NCI-H69 (cell line): ENCODE measurements at places on chromosomes 11 and 22.
A peak's percentile ranks its signal among the peaks of the same experiment; 100 is the strongest.

GRCh38 chr11:24705474-24705873 lies 208.6 kb downstream of the LUZP2 start:
- peak; percentile 39 for DNase-seq

DNA sequence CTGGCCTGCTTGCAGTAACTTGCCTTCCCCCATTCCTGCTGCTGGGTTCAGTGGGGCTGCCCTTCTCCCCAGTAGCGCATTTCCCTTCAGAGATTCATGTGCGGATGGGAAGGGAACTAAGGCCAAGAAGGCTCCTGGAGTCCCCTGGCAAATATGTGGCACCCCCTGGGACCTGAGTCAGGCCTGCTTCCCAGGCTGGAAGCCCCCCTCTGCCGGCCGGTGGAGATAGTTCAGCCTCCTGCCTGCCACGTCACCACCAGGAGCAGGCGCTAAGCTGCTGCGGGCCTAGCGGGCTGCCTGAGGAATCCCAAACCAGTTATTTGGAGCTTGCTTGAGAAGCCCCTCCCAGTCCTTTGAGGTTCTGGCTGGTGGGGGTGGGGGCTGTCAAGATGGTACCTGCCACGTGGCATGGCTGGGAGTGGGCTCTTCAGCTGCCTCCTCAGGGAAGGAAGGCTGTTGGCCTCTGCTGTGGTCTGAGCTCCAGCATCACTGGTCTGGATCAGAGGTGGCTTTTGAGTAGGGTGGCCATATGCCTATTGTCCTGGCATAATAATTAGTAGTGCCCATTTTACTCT lies 2.0 kb downstream of the SERPINH1 start:
- no peak for DNase-seq

- no peak for DNase-seq
Observed at GRCh38 chr11:28072321-28072720, 35.6 kb downstream of the KIF18A start.

GRCh38 chr11:119886667-119887230 lies 157.7 kb upstream of the NECTIN1 start:
- no peak for DNase-seq

DNA sequence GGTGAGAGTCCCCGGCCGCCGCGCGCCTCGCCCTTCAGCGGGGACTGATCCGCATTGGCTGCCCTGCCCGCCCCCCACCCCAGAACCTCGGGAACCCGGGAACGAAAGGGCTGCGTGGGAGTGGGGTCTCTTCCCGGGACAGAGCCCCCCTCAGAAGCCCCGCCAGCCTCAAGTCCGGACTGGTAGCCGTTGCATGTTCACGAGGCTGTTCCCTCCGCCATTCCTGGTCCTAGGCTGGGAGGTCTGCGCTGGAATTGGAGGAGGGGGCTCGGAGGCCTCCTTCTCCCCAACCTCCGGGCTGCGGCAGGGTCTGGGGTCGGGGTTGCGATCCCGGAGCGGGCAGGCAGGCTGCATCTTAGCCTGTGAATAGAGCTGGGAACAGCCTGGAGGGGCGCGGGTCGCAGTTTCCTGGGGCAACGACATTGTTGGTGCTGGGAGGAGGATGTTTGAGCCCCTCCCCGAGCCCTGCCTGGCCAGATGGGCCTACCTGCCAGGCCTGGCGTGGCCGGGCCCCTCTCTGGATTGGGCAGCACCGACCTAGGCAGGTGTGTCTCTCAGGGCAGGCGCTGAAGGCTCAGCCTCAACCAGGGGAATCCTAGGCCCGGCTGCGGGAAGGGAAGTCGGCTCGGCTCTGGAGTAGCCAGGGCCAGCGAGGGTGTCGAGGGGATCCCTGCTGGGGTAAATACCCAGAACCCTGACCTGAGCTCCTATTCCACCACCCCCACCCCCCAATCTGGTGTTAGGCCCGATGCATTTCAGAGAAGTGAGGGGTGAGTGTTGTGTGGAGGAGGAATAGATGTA lies 670 bp downstream of the MAPK8IP1 start:
- DNase-seq = peak; percentile 82
